ENCODE measurements at places on chromosomes 6 and 20.

GRCh38 chr6:39173270-39173669 lies 56.0 kb downstream of the KCNK5 start:
- no peak for DNase-seq

DNA sequence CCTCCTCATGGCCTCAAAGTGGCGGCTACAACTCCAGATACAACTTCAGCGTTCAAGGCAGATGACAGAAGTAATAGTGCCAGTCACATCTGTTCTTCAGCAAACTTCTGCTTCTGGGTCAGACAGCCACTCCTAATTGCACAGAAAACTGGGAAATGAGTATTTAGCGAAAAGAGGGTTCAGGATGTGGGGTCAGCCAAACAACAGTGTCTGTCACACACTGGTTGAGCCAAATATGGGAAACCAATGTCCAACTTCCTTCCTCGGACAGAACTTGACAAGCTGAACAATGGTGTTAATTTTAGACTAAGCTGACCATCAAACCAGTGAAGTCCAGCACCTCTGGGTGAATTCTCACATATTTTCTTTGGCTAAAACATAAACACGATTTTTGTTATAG lies 22.1 kb downstream of the NUDT3 start:
- DNase-seq: no peak

GRCh38 chr6:41720783-41721182 lies 14.6 kb downstream of the TFEB start:
- DNase-seq: no peak

- no peak for DNase-seq
Measured at GRCh38 chr6:135647521-135647920, 150.0 kb upstream of the AHI1 start.

- DNase-seq: no peak
Measured at GRCh38 chr6:97246842-97247241, 36.2 kb downstream of the MMS22L start.

DNA sequence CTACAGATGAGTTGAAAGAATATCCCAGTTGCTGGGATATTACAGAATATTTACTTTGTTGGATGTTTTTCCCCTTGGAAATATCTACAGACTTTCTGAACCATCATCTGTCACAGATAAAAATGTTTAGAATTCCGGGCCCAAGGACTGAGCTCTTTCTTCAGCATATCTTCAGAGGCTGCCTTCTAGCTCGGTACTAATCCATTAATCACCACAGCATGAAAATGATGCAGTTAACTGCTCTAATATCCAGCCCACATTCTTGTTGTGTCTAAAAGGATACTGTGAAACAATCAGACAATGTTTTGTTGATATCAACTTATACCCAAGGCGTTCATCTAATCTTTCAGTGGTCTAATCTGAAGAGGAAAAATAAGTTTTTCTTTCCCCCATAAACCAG lies 247.4 kb downstream of the TBC1D32 start:
- DNase-seq: no peak

All from CMK (cell line).